Gastroesophageal sphincter (tissue), 4 donors: ENCODE measurements at places on chromosomes 2 and 18. TPM values are rescaled to one million over a fixed set of nuclear protein-coding genes. Genes with fewer than 3 reads are reported as not detected.

GRCh38 chr2:143148757-143149156, 19.5 kb downstream of the ARHGAP15 start:
- ATAC-seq: no peak

DNA sequence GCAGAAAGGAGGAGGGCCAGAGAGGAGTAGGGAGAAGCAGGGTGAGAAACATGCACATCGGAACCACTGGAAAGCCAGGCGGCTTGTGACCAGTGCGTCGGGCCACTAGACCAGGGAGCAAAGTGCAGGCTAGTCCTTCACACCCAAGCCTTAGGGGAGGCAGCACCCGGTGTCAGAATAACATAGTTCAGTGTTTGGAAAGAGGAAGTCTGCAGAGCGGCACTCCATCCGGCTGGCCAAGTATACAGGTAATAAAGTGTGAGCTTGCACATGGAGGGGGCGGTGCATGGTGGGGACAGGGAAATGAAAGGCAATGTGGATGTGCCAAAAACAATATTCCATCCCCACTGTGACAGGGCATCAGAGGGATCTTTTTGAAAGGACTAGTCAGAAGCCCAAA, 69.7 kb downstream of the ZNF521 start:
- ATAC-seq: no peak

DNA sequence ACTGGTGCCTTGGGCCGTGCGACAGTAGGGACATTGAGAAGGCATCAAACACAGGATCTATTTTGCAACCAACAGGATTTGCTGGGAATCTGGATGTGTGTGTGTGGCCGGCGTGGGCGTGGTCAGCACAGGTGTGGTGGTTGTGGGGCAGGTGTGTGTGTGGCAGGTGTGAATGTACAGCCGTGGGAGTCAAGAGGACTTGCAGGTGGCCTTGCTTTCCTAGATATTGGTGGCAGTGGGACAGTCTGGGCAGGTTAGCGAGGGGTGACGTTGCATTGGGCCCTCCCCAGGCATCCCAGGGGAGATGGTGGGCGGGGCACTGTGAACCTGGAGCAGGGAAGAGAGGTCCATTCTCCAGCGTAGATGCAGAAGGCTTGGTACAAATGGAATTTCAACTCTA, 3.2 kb upstream of the LIMS2 start:
- ATAC-seq: no peak

GRCh38 chr18:59479776-59480175, 120.7 kb upstream of the LMAN1 start:
- no peak for ATAC-seq

DNA sequence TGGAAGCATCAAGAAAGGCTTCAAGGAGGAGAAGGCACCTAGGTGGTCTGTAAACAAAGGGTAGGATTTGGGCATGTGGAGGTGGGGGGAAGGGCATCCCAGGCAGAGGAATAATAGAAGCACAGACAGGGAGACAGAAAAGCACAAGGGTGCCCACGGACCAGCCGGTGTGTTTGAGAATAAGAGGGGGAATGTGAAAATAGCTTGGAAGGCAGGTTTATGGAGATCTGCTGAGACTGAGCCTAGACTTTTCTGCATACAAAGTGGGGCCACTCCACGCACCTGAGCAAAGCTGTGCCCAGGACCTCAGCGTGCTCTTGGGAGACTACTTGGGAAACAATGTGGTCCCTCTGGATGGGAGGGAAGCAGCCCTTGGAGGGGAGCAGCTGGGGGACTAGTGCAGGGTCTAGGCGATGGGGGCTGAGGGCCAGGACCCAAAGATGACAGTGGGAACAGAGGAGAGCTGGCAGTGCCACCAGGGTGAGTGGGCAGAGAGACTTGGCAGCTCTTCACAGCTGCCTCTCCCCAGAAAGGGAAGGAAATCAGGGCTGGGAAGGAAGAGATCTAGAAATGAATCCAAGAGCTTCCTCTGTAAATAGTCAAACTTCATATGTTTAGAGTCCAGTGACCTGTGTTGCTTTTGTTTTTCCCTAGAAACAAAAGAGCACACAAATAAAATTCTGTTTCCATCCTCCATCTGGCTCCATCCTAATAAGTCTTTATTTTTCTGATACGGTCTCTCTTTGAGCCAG, 110.7 kb upstream of the SMAD7 start:
- no peak for ATAC-seq

GRCh38 chr18:47172476-47172875, 3.7 kb downstream of the IER3IP1 start:
- ATAC-seq: no peak

DNA sequence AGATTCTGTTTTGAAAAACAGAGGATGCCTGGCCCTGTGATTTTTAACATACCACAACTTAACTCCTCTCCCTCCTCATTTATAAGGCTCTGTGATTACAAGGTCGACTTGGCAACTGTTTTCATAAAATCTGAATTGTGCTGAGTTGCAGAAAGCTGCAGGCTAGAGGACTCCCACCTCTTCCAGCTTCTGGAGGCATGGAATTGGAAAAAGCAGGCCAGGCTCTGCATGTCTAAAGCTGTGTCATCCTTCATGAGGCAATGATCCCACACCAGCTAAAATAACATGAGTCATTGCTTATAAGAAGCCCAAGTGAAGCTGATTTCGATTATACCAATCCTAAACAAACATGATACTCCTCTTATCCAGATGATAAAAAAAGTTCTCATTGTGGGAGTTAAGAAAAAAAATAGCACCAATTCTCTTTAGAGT, 11.7 kb downstream of the ARHGAP28 start:
- peak; percentile 86 for ATAC-seq

GALR1 gene
- total RNA-seq: 0.35 TPM

KLHL14 gene
- 0.27 TPM for total RNA-seq

- no peak for ATAC-seq
These were observed 47.7 kb downstream of the PLCL1 start for GRCh38 chr2:197852108-197852507.

DDX18 gene
- 64.1 TPM for total RNA-seq

ARHGEF4 gene
- total RNA-seq: 22.5 TPM

- no peak for ATAC-seq
These were observed 456.0 kb upstream of the ZEB2 start for GRCh38 chr2:144975881-144976280.

DNA sequence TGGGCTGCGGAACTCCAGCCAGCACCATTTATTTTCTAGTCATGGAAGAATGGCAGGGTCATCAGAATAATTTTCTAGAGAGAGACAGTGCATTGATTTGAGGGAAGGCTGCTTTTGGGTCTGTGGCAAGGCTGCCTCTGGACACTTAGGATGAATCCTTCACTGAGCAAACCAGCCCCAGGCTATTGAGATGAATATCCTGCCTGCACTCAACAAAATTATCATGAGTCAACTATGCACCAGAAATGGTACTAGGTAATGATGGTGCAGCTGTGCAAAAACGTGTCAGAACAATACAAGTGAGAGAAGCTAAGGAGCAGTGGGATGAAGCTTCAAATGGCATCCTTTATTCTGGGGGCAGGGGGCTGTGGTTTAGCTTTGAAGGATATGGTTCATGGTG, 115.8 kb downstream of the SPHKAP start:
- ATAC-seq: no peak

DNA sequence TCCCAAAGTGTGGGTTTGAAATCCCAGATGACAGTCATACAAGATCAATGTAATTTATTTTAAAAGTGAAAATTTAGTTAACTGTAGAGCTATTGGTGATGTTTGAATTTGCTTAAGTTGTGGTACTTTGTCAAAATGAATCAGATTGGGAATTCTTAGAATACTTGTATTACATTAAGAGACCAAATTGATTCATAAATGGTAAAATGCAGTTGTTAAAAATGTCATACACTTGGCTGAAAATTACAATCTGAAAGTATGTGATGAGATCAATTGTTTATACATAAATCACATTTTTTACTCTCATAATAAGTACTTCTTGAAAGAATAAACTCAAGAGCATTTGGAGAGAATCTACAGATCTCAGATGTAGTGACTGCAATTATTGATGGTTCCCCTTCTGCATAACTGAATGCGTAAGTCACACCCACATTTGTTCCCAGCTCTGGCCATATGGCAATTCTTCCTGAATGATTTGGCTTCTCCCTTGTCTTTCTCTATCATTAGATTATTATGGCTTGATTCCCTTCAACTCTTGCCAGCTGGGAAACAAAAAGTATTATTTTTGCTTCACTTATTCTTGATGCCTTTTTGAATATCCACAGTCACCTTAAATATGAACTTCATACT, 558.5 kb downstream of the CPS1 start:
- ATAC-seq: no peak

SLC5A6 gene
- 14.6 TPM for total RNA-seq

SLC14A1 gene
- 6.6 TPM for total RNA-seq

- no peak for ATAC-seq
These were observed 1.1 kb upstream of the NAPG start for GRCh38 chr18:10524507-10525370.

DNA sequence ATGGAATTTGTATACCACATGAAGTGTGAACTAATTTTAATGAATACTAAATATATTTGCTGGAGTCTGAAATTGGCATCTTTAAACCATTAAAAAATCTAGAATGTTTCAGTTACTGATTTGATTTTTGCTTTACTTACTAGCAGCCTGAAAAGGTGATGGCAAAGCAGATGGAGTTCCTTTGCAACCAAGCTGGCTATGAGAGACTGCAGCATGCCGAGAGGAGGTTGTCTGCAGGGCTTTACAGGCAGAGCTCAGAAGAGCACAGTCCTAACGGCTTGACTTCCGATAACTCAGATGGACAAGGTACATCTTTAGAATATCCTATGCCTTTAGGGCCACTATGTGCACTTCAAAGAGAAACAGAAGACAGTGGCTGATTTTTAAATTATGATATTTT, 36.5 kb downstream of the NAB1 start:
- no peak for ATAC-seq

SNED1 gene
- 8.3 TPM for total RNA-seq

DNA sequence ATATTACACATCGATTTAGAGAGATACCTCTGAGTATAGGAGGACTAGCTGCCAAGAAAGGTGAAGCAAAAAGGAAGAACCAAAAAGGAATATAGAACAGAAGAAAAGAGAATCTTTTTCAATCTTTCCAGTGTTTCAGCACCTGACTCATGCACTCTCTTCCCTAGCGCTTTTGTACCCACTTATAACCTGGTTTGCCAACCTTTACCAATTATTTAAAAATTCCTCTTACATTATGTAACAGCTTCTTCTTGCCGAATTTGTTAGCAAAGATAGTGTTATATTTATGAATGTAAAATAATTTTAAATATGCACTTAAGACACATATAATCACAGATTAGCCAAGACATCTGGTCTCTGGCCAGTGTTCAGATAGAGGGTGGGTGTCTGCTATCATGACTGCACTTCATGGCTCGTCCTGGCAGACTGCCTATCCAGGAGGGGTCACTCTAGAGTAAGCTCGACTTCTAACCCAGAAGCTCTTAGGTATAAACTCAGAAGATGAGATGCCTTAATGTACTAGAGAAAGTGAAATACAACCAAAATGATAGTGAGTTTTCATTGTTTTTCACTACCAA, 122.9 kb downstream of the ATAD2B start:
- no peak for ATAC-seq

DNA sequence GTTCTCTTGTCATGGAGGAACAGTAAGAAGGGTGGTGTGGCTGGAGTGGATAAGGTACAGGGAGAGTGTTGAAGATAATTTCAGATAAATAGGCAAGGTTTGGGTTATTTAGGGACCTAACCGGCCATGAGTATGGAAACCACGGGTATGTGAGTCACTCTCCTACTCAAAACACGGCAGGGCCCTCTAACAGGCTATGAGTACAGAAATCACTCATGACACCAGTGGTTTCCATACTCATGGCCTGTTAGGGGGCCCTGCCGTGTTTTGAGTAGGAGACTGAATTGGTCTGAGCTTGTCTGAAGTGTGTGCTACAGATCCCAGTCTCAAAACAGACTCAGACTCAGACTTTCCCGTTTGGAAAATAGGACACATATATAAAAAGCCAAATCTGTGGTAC, 428.4 kb upstream of the HNMT start:
- no peak for ATAC-seq

DNA sequence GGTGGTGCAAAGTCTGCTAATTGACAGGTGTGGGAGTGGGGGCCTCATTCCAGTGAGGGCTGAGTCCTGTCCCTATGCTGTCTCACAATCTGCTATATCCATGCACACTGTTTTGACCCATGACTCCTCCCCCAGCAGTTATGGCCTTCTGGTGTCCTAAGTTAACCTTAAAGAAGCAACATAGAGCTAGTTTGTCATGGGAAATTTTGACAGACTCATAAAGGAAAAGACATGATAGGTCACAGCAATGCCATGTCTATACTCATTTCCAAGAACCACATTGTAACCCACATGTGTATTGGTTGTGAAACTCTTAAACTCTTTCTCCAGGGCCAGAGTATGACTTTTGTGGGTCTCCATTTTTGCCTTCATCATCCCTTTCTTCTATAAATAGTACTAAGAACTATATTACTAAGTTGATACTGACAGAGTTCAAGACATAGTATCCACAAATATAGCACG, 78.2 kb upstream of the SLC1A4 start:
- ATAC-seq: no peak
